ENCODE measurements at places on chromosomes 16 and 17. TPM values are rescaled to one million over a fixed set of nuclear protein-coding genes. Genes with fewer than 3 reads are reported as not detected.

DNA sequence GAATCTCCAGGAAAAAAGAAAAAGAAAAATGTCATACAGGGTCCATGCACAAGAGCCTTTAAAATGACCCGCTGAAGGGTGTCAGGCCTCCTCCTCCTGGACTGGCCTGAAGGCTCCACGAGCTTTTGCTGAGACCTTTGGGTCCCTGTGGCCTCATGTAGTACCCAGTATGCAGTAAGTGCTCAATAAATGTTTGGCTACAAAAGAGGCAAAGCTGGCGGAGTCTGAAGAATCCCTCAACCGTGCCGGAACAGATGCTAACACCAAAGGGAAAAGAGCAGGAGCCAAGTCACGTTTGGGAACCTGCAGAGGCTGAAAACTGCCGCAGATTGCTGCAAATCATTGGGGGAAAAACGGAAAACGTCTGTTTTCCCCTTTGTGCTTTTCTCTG, 845 bp downstream of the STH start:
- DNase-seq = no peak

ACSM2B gene
- total RNA-seq = not detected

- DNase-seq = no peak
Measured at GRCh38 chr16:78522327-78522726, 422.9 kb downstream of the WWOX start.

DNA sequence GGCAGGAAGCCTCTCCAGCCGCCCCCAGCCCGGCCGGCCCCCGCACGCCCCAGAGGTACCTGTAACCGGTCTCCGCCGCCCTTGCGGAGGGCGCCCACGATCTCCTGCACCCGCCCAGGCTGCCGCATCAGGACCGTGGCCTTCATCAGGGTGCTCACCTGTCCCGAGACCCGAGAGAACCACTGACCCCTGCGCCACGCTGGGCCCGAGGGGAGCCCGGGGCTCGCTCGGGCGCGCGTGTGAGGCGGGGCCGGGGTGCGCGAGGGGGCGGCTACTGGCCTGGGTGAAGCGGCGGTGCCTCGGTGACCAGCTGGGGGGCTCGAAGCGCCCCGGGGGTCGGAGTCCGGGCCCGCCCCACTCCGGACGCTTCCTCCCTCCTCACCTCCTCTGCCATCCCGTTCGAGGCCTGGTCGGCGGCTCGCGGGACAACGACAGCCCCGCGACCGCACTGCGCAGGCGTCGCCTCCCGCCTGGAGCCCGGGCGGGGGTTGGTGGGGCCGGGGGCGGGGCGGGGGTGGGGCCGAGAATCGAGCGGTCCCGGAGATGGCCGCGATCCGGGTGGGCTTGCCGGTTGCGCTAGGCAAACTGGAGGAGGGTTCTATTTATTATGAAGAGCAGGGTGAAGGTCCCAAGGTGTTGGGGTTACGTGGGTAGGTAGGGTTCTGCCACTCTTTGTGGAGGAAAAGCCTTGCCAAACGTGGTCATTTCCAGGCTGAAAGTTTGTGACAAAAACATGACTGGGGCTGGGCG, at the start of gene NT5C3B:
Gene NT5C3B (minus strand): TSS at position 433 of the 750 bp plus-strand sequence. CDS start 39 bp downstream, at position 394.
- DNase-seq = peak; percentile 84

- DNase-seq = peak; percentile 43
Measured at GRCh38 chr16:89039756-89040155, 53.9 kb upstream of the ACSF3 start.

GRCh38 chr17:80443916-80444643, 29.1 kb downstream of the ENDOV start:
- DNase-seq = no peak

TGFB1I1 gene
- 49.9 TPM for total RNA-seq

GRCh38 chr17:73785496-73785895, 141.3 kb upstream of the SDK2 start:
- DNase-seq = no peak

DNA sequence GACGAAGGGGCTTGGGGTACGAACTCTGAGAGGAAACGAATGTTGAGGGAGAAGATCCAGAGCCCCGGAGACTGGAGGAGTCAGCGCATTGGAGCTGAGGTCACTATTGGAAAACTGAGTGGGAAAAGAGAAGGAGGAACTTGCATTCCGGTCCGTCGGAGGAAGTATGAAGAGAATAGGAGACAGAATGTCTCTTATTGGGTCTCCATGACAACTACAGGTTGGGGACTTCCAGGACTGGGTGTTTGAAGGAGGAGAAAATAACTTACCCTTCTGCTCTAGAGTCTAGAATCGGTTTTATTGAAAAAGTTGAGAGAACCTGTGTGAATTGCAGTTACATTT, 537 bp downstream of the GOSR1 start:
- DNase-seq = no peak

DNA sequence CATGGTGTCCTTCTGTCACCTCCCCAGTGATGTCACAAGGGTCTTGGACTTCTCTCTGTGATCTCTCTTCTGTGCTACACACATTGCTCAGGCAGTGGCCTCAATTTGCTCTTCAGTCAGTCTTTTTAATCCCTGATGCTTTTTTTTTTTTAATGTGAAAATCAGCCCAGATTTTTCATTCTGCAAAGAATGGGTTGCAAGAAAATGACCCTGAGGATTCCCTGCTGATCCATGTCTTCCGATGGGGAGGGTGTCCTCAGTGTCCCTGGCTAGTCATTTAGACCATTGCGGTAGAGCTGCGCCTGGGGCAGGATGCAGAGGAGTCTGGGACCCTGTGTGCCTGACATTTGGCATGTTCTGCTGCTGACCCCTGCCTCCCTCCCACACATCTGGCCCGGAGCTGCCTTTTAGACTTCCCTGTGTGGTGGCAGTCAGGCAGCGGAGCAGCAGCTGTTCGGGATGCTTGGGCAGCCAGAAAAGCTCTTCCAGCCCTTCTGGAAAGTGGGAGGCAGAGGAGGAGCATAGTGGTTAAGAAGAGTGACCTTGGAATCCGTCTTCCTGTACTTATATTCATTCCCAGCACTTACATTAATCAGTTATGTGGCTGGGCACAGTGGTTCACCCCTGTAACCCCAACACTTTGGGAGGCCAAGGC, 12.3 kb downstream of the GPT2 start:
- DNase-seq = no peak

KRTAP2-3 gene
- not detected for total RNA-seq

DNA sequence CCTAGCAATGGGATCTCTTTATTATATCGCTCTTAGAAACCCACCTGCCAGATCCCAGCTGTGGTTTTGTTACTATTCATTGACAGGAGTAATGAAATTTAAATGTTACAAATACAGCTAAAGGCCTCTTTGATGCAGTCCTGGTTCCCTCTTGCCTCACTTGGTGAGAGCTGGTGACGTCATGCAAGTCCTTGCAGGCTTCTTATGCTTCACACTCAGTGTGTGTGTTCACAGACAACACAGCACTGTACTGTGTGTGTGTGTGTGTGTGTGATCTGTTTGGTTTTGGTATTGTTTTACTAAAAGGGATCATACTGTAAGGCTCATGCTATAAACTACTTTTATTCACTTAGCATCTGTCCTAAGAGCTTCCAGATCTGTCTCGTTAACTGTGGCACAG, 75.0 kb downstream of the USP22 start:
- DNase-seq = no peak

ZMYND15 gene
- 9.6 TPM for total RNA-seq

GRCh38 chr17:40556198-40556661, 9.0 kb downstream of the CCR7 start:
- no peak for DNase-seq

- no peak for DNase-seq
Measured at GRCh38 chr16:53822936-53823529, 119.1 kb downstream of the FTO start.

- DNase-seq = no peak
Measured at GRCh38 chr16:85628645-85629044, 15.5 kb downstream of the GSE1 start.

DNA sequence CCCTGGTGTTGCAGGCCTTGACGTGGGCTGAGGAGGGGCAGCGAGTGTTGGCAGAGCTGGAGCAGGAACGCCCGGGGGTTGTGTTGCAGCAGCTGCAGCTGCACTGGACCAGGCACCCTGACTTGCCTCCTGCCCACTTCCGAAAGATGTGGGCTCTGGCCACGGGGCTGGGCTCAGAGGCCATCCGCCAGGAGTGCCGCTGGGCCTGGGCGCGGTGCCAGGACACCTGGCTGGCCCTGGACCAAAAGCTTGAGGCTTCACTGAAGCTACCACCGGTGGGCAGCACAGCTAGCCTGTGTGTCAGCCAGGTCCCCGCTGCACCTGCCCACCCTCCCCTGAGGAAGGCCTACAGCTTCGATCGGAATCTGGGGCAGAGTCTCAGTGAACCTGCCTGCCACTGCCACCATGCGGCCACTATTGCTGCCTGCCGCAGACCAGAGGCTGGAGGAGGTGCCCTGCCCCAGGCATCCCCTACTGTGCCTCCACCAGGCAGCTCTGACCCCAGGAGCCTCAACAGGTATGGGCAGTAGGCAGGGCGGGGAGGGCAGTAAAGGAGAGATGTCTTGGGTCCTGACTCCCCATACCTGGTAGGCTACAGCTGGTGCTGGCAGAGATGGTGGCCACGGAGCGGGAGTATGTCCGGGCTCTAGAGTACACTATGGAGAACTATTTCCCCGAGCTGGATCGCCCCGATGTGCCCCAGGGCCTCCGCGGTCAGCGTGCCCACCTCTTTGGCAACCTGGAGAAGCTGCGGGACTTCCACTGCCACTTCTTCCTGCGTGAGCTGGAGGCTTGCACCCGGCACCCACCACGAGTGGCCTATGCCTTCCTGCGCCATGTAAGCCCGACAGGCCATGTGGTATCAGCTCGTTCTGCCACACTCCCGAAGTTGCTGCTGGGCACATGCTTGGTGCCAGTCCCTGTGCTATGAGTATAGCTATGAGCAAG, 5.6 kb downstream of the PLEKHG4 start:
- DNase-seq = no peak

Measured in upper lobe of right lung (tissue), 1 donor.